ENCODE measurements at places on chromosomes 16 and 17. TPM values are rescaled to one million over a fixed set of nuclear protein-coding genes. Genes with fewer than 3 reads are reported as not detected.

DNA sequence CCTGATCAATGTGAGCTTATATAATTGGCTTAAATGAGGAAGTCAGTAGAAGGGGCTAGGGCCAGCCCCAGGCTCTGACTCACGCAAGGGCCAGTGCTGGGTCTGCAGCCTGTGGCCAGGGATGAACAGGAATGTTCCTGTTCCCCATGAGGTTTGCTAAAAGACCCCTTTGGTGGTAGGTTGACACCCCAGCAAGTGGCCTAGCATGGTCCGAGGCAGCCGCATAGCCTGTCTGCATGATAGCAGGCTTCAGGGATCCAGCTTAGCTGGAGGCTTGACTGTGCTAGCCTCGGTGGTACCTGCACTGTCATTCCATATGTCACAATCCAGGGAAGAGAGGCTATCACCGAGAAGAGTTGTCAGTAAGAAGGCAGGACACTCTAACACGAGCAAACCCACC, 23.5 kb downstream of the TRIM25 start:
- DNase-seq, result no peak

- no peak for DNase-seq
These were observed 807 bp upstream of the LYRM9 start for GRCh38 chr17:27893841-27894503.

ABR gene
- total RNA-seq, result 66.7 TPM

DNA sequence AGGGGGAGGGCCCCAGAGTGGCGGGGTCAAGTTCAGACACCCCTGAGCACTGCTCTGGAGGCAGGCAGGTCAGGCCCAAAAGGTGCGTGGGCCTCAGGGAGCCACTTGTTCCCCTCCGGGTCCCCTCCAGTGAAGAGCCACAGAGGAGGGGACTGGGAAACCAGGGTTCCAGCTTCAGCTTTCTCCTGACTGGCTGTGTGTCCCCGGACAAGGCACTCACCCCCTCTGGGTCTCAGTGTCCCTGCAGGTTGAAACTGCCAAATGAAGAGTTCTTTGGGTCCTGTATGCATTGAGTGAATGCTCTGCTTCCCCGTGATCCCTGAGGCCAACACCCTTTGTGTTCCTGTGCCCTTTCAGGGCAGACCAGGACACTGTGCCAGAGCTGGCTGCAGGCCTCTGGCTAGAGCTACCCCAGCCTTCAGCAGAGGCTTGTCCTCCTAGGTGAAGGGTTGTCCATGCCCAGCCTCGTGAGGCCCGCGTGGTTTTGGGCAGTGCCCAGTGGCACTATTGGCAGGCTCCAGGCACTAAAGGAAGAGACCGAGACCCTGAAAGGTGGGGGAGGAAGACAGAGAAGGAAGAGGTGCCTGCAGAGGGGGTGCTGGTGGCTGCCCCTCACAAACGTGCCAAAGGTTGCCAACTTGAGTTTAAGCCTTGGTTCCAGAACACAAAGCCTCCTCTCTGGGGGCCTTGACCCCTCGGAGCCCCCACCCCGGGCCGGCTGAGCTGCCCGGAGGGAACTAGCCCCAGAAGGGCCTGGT, 13.3 kb upstream of the WNT3 start:
- DNase-seq, result no peak

GRCh38 chr17:28735242-28735722, 6.7 kb downstream of the NEK8 start:
- DNase-seq, result no peak

DNA sequence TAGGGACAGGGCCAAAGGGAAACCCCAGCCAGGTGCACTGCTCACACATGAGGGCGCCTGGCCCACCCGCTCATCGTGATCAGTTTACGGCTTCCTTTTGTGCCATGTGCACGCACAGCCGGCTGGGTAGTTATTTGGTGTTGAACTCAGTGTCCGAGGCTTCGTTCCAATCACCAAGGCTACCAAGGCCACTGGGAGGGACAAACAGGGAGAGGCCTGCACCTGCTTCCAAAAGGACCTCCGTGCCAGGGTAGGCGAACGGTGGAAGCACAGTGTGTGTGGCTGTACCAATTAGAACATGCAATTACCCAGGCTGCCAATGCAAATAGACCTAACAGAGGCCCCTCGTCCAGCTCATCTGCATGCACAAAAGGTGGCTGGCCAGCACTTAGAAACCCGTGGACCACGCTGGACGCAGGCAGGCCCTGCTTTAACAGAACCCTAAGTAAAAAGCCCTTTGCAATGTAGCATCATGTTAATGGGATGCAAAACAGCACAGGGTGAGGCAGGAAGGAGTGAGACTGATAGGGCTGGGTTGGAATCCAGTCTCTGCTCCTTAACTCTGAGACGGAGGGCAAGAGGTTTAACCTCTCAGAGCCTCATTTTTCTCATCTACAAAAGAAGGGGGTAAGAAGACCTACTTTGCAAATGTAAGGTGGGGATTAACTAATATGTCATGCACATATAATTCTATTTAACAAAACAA, 204.0 kb downstream of the XYLT1 start:
- no peak for DNase-seq

NPIPA3 gene
- 2.7 TPM for total RNA-seq

DNA sequence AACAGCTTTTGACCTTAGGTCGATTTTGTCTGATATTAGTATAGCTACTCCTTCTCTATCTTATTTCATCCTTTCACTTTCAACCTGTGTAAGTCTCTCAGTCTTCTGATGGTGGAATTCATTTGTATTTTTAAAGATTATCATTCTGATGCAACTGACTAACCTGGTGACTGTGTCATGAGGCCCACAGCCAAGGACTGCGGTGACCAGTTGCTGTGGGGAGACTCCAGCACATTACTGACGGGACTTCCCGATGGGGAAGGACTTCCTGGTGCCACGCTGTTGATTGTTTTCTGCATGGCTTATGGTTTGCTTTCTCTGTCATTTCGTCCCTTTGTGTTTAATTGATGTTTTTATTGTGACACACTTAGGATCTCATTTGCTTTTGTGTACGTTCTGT, 34.2 kb downstream of the RMI2 start:
- peak; percentile 26 for DNase-seq

- no peak for DNase-seq
These were observed 171.2 kb downstream of the ZNF423 start for GRCh38 chr16:49684696-49685095.

GRCh38 chr16:81556715-81557284, 112.2 kb downstream of the CMIP start:
- DNase-seq, result no peak

PSKH1 gene
- total RNA-seq, result 17.8 TPM

GRCh38 chr17:34118564-34118963, 136.5 kb upstream of the CCL2 start:
- no peak for DNase-seq

GRCh38 chr17:63475491-63476412, 1.1 kb upstream of the ACE start:
- no peak for DNase-seq

NXPH3 gene
- not detected for total RNA-seq

- no peak for DNase-seq
These were observed 259.7 kb downstream of the PRKCA start for GRCh38 chr17:66562119-66562518.

GRCh38 chr16:80285104-80285503, 255.7 kb upstream of the DYNLRB2 start:
- no peak for DNase-seq

SMIM22 gene
- total RNA-seq, result not detected

ARL16 gene
- total RNA-seq, result 40.0 TPM
